ENCODE measurements at places on chromosomes 12 and 14.

GRCh38 chr12:48000878-48001504 is 3.3 kb downstream of the COL2A1 start:
- H3K4me1 ChIP-seq = peaks cover 28% of the 10 kb centered on the region
- no peak overlapping the region for H3K27ac ChIP-seq
- peaks cover 91% of the 10 kb centered on the region for H3K27me3 ChIP-seq
- no peak for DNase-seq

- no peak overlapping the region for H3K27ac ChIP-seq
- no peak overlapping the region for H3K4me3 ChIP-seq
- DNase-seq = peak; percentile 17
- no peaks in the 10 kb centered on the region for H3K4me1 ChIP-seq
Measured at GRCh38 chr14:78997811-78998210, 827.6 kb downstream of the NRXN3 start.

GRCh38 chr12:99200711-99201384 is 446.7 kb upstream of the GARIN6 start:
- no peak overlapping the region for H3K4me3 ChIP-seq
- no peaks in the 10 kb centered on the region for H3K36me3 ChIP-seq
- no peaks in the 10 kb centered on the region for H3K27me3 ChIP-seq
- no peak for DNase-seq
- H3K27ac ChIP-seq = no peak overlapping the region
- H3K4me1 ChIP-seq = no peaks in the 10 kb centered on the region

DNA sequence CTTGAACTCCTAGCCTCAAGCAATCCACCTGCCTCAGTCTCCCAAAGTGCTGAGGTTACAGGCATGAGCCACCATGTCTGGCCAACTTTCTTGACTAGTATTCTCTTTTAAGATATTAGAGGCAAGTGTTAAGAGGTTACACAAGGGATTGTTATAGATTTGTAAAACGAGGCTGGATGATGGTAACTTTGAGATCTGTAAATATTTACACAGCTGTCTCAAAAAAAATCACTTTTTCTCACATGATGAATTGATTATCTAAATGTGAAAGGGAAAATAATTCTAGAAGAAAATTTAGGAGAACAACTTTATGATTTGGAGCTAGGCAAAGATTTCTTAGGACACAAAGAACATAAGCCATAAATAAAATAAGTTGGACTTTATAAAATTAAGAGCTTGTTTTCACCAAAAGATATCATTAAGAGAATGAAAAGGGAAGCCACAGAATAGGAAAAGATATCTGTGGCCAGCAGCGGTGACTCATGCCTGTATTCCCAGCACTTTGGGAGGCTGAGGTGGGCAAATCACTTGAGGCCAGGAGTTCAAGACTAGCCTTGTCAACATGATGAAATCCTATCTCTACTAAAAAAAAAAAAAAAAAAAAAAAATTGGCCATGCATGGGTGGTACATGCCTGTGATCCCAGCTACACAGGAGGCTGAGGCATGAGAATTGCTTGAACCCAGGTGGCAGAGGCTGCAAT is 77.4 kb downstream of the BBS10 start:
- no peaks in the 10 kb centered on the region for H3K4me1 ChIP-seq
- H3K4me3 ChIP-seq = no peak overlapping the region
- no peaks in the 10 kb centered on the region for H3K36me3 ChIP-seq
- no peak for DNase-seq
- H3K27me3 ChIP-seq = no peaks in the 10 kb centered on the region
- no peak overlapping the region for H3K27ac ChIP-seq

DNA sequence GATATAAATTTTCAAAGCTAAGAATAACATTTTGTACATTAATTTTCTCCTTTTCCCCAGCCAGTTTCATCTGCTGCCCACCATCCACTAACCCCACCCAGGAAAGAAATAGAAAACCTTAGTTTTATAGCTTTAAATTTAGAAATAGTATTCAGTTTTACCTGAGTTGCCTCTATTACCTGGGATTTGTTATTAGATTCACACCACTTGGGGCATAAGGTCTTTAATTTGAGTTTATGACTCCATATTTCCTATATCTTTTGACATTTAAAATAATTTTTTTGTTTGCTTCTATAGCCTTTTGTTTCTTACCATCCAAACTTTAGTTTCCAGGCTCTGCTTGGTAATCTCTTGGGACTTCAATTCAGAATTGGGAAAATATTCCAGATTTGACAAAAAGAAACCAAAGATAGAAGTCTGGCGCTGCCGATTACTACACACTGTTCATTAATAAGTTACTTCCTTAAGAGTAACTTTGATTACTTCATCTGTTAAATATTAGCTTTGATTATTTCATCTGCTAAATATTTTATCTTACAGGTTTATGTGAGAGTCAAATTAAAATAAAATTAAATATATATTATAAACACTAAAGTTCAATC is 485.5 kb upstream of the FOXG1 start:
- H3K4me1 ChIP-seq = no peaks in the 10 kb centered on the region
- no peak overlapping the region for H3K27ac ChIP-seq
- H3K27me3 ChIP-seq = no peaks in the 10 kb centered on the region
- H3K36me3 ChIP-seq = no peaks in the 10 kb centered on the region
- H3K4me3 ChIP-seq = no peak overlapping the region

GRCh38 chr12:10182354-10183049 is 3.7 kb downstream of the TMEM52B start:
- H3K27me3 ChIP-seq = no peaks in the 10 kb centered on the region
- no peak for DNase-seq
- H3K4me3 ChIP-seq = no peak overlapping the region
- no peak overlapping the region for H3K27ac ChIP-seq
- no peaks in the 10 kb centered on the region for H3K4me1 ChIP-seq

- no peaks in the 10 kb centered on the region for H3K36me3 ChIP-seq
- H3K27ac ChIP-seq = no peak overlapping the region
- H3K4me3 ChIP-seq = no peak overlapping the region
- no peak for DNase-seq
- H3K4me1 ChIP-seq = no peaks in the 10 kb centered on the region
Measured at GRCh38 chr12:38880288-38880687, 25.1 kb downstream of the CPNE8 start.

DNA sequence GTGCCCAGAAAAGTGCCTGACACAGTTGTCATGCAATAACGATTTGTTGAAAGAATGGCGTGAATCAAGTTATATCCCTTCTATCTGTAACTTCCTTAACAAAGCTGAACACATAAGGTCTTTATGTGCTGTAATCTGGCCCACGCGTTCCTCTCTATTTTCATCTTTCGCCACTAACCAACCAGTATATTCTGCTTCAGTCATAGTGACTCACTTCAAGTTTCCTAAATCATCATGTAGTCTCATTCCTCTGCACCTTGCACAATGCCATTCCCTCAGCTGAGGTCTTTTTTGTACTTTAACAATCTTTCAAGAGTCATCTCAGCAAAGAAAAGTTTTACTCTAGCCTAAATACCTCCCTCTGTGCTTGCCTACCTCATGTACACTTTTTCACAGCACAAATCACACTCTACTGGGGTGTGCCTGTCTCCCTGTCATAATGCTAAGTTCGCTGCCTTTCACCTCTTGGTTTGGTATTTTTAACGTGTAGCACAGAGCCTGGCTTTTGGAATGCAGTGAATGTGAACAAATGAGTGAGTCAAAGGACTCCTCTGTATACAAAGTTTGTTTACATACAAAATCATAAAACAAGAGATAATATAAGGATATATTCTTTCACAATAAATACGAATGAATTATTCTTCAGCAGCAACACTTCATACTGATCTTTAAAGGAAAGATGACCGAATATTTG is 2.9 kb upstream of the CMAS start:
- no peaks in the 10 kb centered on the region for H3K36me3 ChIP-seq
- peak overlapping the region; percentile 98 for H3K27ac ChIP-seq
- no peaks in the 10 kb centered on the region for H3K27me3 ChIP-seq

DNA sequence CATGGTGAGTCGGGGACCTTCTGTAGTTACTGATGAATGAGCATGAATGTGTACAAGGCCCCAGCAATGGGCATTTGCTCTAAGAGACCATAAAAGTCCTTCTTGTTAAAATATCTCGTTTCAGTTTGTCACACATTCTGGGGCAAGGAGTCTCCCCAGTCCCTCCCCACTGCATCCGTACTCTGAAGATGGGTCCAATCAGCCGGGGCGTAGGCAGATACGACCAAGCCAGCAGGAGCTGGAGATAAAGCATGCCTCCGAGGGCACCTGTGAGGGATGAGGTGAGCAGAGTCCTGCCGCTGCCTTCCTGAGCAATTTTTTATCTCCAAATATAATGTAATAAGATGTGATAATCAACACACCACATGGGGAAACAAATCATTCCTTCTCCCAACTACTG is 528.5 kb downstream of the BCL11B start:
- no peaks in the 10 kb centered on the region for H3K4me1 ChIP-seq
- H3K27me3 ChIP-seq = no peaks in the 10 kb centered on the region
- no peak overlapping the region for H3K4me3 ChIP-seq
- DNase-seq = no peak
- H3K27ac ChIP-seq = no peak overlapping the region

GRCh38 chr12:6688543-6688998 is 604 bp downstream of the ZNF384 start:
- H3K36me3 ChIP-seq = no peaks in the 10 kb centered on the region
- H3K27ac ChIP-seq = peak overlapping the region; percentile 94
- no peaks in the 10 kb centered on the region for H3K27me3 ChIP-seq
- peak; percentile 71 for DNase-seq
- peaks cover 29% of the 10 kb centered on the region for H3K4me1 ChIP-seq

DNA sequence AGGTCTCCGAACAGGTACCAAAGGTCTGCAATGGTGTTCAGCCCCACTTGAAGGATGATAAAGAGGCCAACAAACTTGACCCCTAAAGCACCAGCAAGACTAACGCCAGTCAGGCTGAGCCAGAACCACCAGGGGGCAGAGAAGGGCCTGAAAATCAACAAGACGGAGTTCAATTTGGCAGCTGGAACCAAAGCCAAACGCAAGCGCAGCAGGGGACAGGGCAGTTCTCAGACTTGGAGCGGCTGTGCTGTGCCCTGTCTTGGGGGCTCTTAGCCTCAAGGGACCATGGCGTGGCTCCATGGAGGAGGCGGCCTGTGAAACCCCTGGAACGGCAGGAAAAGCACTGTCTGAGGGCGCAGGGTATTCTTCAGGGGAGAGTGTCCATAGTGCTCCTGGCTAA is 19.6 kb downstream of the POMT2 start:
- no peak overlapping the region for H3K4me3 ChIP-seq
- H3K27me3 ChIP-seq = no peaks in the 10 kb centered on the region
- H3K36me3 ChIP-seq = peaks cover 4% of the 10 kb centered on the region
- peak; percentile 83 for DNase-seq
